ENCODE measurements at places on chromosomes 3 and 15.

- DNase-seq, result peak; percentile 40
Observed at GRCh38 chr3:139301183-139301582, 42.6 kb upstream of the MRPS22 start.

- peak; percentile 26 for DNase-seq
Observed at GRCh38 chr15:82647045-82647834, at the start of gene CPEB1. CPEB1 (minus strand) TSS chr15:82647363; CDS start chr15:82628459, 18,904 bp downstream.

- no peak for DNase-seq
Observed at GRCh38 chr3:182201456-182202168, 489.9 kb downstream of the SOX2 start.

GRCh38 chr3:160797356-160797755 is 41.3 kb downstream of the PPM1L start:
- DNase-seq, result no peak

- no peak for DNase-seq
Observed at GRCh38 chr3:71317749-71318457, 265.6 kb downstream of the FOXP1 start.

- DNase-seq, result no peak
Observed at GRCh38 chr3:16374047-16374934, 109.3 kb downstream of the OXNAD1 start.

DNA sequence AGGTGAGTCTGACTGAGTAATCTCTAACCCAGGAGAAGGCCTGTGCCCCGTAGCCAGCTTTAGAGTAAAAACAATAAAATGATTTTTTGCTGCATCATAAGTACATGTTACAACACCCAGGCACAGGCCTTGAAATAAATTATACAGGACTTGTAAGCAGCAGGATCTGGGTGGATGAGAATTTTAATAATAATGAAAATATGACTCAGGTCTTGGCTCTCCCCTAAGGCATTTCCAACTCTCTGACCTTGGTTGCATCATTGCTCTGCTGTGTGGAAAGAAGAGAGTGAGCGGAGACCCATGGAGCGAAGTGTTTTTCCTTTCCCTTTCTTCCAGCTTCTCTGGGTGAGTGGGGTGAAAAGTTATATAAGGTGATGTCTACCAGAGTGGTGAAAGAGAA is 44.6 kb downstream of the EOMES start:
- peak; percentile 98 for DNase-seq

GRCh38 chr3:192863091-192863420 is 54.6 kb downstream of the MB21D2 start:
- DNase-seq, result no peak

- DNase-seq, result peak; percentile 59
Observed at GRCh38 chr3:186839874-186840641, 2.5 kb upstream of the ADIPOQ start.

GRCh38 chr3:120429921-120430361 is 20.9 kb downstream of the FSTL1 start:
- DNase-seq, result no peak

- no peak for DNase-seq
Observed at GRCh38 chr3:133910422-133910821, 14.7 kb upstream of the RAB6B start.

DNA sequence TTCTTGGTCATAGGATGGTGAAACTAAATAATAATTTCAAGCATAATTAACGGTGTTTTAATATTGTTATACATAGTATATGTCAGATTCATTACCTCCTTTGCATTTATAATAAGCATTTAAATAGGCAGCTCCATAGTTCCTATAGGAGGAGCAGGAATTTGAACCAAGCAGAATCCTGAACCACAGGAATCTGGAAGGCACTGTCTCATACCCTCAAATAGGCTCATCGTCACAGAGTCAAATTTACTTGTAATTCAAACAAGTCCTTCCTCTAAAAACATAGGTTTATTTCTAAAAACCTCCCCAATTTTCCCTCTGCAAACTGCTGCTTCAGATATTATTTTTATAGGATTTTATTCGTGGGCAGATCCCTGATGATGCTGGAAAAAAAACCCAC is 376.3 kb upstream of the ARHGEF26 start:
- DNase-seq, result no peak

DNA sequence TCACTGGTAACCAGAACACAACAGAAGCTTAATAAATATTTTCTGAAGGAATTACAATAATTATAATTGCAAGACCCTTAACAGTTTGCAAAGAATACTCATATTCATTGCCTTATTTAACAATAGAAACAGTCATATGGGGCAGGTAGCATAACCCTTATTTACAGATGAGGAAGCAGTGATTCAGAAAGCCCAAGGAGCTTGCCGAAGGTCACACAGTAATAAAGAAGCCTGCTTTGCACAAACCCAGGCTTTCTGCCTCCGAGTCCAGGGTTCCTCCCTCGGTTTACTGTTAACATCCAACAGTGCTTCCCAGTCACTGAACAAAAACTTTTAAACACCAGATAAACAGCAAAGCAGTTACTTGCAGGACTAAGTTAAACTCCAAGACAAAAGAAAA is 35.3 kb downstream of the SRGAP3 start:
- no peak for DNase-seq

DNA sequence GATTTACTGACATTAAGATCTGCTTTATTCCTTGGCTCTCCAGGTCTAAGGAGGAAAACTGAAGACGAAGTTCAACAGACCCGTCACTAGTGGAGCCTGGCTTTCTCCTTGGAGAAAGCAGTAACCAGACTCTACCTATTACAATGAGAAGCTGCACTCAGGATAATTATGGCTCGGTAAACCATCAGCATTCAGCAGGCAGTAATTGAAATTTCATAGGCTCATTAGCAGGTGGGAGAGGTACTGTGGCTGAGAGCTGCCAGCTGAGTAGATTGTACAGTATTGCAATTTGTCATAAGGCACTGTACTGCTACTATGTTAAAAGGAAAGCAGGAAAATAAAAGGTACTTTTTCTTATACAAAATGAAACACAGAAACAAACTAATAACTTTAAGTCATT is 51.2 kb downstream of the CHAC1 start:
- DNase-seq, result no peak

- DNase-seq, result no peak
Observed at GRCh38 chr3:40701016-40701588, 176.3 kb downstream of the ZNF621 start.

GRCh38 chr3:111859061-111859973 is at the start of gene PHLDB2:
PHLDB2 (plus strand) TSS chr3:111859265; CDS start chr3:111884078, 24,813 bp downstream.
- peak; percentile 86 for DNase-seq

DNA sequence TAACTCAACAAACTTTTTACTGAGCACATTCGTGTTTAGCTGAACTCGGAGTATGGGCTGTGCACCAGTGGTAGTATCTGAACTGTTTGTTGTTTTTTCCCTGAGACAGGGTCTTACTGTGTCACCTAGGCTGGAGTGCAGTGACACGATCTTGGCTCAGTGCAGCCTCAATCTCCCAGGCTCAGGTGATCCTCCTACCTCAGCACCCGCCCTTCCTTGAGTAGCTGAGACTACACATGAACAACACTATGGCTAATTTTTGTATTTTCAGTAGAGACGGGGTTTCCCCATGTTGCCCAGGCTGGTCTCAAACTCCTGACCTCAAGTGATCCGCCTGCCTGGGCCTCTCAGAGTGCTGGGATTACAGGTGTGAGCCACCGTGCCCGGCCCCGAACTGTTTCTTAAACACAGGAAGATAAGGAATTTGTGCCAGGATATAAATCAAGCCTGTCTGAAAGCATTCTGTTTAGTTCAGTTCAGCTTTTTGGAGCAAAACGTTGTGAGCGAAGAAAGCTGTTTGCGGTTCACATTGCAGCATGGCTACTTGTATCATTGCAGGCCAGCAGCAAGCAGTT is 40.4 kb upstream of the SKOR1 start:
- DNase-seq, result no peak

DNA sequence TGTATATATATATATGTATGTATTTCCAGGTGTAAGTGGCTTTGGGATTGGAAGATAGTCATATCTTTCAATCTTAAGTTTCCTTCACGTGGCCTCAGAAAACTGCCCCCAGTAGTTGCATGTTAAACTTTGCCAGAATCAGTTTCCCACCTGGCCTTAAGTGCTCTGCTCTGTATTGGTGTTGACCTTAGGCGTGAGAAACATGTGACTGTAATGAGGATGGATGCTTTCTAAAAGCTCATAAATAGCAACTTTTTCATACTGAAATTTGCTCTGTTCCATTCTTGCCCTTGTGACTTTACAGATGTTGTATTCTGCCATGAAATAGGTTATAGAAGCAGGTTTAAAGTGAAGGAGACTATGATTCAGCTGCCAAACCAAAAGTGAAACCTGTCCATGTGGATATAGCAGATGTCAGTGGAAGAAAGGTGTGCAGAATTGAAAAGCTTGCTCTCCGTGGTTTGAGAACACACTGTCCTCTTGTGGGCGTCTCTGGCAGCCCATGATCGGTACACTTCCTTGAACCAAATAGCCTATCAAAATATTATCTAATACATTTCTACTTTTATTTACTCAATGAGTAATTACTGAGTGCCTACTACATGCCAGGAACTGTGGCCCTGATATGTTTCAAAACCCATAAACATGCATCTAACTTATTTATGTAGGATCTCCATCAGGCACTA is 15.8 kb downstream of the SCG5 start:
- no peak for DNase-seq

DNA sequence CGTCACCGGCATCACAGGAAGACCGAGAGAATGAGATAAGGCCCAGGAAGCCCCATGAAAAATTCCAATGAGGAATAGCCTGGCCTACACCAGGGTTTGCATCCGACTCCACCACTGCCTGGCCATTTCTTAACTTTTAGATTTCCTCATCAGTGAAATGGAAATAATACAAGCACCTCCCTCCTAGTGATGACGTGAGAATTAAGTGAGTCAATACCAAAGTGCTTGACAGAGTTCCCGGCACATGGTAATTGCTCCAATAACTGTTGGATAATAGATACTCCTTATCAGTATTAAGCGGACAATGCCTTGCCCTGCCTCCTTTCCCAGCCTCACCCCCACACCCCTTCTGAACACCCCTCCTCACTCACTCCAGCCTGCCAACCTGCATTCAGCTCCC is 105.4 kb downstream of the TLE3 start:
- DNase-seq, result peak; percentile 45

DNA sequence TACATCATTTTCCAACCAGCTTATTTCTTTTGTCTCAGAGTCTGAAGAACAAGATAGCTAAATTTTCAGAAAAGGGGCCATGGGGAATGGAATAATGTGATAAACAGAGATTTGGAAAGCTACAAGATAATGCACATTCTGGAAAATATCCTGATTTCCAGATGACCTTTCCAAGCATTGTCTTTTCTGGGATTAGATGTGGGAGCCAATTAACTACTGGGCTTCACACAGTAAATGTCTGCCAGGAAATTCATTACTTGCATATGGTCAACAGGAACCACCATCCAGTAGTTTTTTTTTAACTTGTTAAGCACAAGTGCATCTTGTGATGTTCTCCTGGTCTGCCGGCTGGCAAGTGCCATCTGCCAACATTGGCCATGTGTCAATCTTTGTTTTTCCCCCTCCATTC is 131.1 kb upstream of the BFSP2 start:
- no peak for DNase-seq

DNA sequence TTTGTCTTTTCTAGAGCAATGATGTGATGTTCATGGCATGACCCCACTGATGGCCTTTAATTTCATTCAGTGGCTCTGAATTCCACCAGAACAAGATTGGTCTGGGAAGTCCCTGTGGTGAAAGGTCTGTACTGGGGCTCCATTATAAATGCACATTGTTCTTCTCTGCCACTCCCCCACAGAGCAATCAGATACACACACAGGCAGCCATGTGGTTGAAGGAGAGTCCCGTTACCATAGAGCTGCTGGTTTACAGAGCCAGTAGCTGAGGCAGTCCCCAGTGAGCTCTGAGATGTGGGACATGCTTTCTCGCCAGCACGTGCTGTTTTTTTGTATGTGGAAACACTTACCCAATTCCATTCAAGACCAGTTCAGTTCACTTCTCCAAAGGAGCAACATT is 172.7 kb upstream of the TRIM42 start:
- DNase-seq, result peak; percentile 18

Data from fibroblast of pulmonary artery (primary cell).